Activated CD4-positive, alpha-beta T cell treated with anti-CD3 and anti-CD28 coated beads for 36 hours (primary cell): ENCODE measurements at places on chromosomes 5 and 9. TPM values are rescaled to one million over a fixed set of nuclear protein-coding genes. Genes with fewer than 3 reads are reported as not detected.

DNA sequence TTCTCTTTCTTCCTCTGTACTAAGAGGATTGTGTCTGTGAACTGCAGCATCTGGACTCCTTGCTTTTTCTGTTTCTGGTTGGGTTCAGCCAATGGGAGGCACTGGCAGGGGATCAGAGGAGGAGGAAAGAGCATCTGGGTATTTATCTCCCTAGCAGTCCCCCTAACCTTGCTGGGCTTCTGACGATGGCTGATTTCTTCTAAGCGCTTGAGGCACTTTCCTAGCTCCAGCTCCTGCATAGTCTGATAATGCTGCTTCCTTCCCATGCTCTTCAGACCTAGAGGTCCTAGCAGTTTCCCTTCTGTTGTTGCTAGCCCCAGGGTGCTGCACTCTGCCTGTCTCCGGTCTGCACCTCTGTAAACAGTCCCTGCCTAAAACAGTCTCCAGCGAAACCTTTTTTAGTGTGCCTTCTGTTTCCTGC is 225.1 kb downstream of the PDZD2 start:
- peaks cover 2% of the 10 kb centered on the region for H3K36me3 ChIP-seq
- H3K4me1 ChIP-seq: peaks cover 47% of the 10 kb centered on the region
- DNase-seq: no peak
- no peaks in the 10 kb centered on the region for H3K27me3 ChIP-seq
- no peak overlapping the region for H3K4me3 ChIP-seq

GRCh38 chr9:74277532-74277931 is 219.6 kb upstream of the RORB start:
- H3K36me3 ChIP-seq: no peaks in the 10 kb centered on the region
- no peaks in the 10 kb centered on the region for H3K4me1 ChIP-seq
- no peak overlapping the region for H3K4me3 ChIP-seq
- H3K27me3 ChIP-seq: no peaks in the 10 kb centered on the region

- no peak overlapping the region for H3K4me3 ChIP-seq
- DNase-seq: no peak
- peaks cover 9% of the 10 kb centered on the region for H3K27me3 ChIP-seq
These were observed 51.6 kb downstream of the ENTREP1 start for GRCh38 chr9:69376651-69377050.

- H3K27me3 ChIP-seq: peaks cover 9% of the 10 kb centered on the region
- H3K4me1 ChIP-seq: no peaks in the 10 kb centered on the region
- no peaks in the 10 kb centered on the region for H3K36me3 ChIP-seq
- no peak overlapping the region for H3K4me3 ChIP-seq
- DNase-seq: no peak
These were observed 36.0 kb upstream of the SVEP1 start for GRCh38 chr9:110615498-110615897.

GPRIN1 gene
- 3.8 TPM for total RNA-seq

SEMA6A gene
- total RNA-seq: not detected

DNA sequence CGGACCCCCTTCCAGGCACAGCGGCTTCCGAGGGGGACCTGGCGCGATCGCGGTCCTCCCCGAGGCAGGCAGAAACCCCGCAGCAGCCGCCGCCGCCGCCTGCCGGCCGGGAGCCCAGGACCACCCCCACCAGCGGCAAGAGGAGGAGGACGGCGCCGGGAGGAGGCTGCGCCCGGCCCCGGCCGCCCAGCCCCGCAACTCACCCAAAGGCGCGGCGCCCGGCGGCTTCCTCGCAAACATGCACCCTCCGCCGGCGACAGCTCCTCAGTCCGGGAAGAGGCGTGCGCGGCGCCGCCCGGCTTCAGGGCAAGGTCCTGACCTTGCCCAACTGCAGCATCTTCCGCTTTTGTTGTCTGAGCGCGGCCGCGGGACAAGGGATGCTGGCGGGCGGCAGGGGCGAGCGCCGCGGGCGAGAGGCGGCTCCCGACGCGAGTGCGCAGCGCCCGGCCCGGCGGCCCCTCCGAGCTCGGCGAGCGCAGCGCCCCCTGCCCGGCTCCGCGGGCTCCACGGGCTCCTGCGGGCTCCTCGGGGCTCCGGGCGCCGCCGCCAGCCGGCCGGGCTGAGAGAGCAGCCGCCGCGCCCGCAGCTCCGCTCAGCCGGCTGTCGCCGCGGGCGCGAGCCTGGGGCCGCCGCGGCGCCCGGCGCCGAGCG is 507 bp downstream of the CTNND2 start:
- H3K27ac ChIP-seq: no peak overlapping the region
- peaks cover 2% of the 10 kb centered on the region for H3K36me3 ChIP-seq
- H3K4me1 ChIP-seq: no peaks in the 10 kb centered on the region
- DNase-seq: peak; percentile 30
- peak overlapping the region; percentile 15 for H3K4me3 ChIP-seq

- H3K27ac ChIP-seq: no peak overlapping the region
- H3K36me3 ChIP-seq: no peaks in the 10 kb centered on the region
- no peak for DNase-seq
- H3K4me3 ChIP-seq: no peak overlapping the region
These were observed 89.6 kb downstream of the AMBP start for GRCh38 chr9:113988385-113989016.

DNA sequence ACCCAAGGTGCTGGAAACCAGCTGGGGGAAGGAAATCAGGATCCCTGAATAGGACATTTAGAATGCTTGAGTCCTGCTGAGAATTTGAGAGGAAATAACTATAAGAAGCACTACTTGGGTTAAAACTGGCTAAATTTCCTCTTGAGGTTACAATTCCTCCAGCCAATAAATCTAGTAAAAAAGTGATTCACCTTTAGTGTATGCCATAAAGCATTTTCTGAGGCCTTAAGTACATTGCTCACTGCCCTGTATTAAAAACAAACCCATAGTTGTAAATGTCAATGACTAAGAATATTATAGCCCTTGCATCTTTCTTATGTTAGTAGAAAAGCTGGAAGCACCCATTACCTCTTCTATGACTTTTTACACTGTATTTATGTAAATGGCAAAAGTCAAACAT is 634.7 kb upstream of the ARRDC3 start:
- H3K4me1 ChIP-seq: no peaks in the 10 kb centered on the region
- DNase-seq: no peak
- H3K27ac ChIP-seq: no peak overlapping the region
- H3K36me3 ChIP-seq: no peaks in the 10 kb centered on the region
- H3K4me3 ChIP-seq: no peak overlapping the region

SLC23A1 gene
- total RNA-seq: 0.43 TPM

DNA sequence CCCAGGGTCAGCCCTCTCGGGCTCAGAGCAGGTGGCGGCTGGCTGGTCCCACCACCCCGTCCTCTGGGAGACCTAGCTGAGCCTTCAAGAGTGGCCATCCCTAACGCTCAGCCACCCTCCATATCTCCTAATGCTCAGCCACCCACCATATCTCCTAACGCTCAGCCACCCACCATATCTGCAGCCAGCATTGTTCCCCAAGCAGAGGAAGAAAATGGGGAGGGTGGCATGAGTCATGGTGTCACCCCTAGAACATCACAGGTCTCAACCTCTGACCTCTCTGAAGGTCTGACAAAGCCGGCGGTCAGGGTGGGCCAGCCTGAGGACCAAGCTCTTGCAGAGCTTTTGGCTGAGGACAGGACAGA is 14.7 kb downstream of the LHX3 start:
- H3K4me1 ChIP-seq: no peaks in the 10 kb centered on the region
- no peaks in the 10 kb centered on the region for H3K36me3 ChIP-seq
- no peak overlapping the region for H3K4me3 ChIP-seq
- peaks cover 43% of the 10 kb centered on the region for H3K27me3 ChIP-seq

TRAF1 gene
- 103 TPM for total RNA-seq
